ENCODE measurements at places on chromosomes 7 and 10. TPM values are rescaled to one million over a fixed set of nuclear protein-coding genes. Genes with fewer than 3 reads are reported as not detected.

DNA sequence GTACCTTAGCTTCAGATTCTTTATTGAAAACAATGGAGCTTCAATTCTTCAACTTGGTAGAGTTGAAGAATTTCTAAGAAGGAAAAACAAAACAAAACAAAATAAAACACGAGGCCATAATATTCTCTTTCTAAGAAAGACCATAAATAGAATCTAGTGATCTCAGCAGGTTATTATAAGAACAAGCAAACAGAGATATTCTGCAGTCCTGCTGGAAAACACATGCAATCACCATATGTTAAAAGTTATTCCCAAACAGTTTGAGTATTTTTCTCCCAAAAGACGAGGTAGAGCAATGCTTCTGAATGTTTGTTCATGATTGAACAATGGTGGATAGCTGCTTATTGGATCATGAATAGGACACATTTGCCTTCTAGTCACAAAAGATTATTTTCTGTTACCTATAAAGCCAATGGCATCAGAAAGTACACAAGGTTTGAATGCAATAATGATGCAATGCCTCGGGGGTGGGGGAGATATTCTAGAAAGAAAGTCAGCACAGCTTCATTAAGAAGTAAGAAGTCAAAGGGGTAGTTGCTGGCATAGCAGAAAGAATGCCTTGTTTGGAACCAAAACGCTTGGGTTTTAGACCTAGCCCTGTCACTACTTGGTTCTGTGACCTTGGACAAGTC, 59.3 kb downstream of the CREB3L2 start:
- DNase-seq = no peak

- DNase-seq = no peak
Observed at GRCh38 chr7:169276-170172, 22.8 kb upstream of the FAM20C start.

GRCh38 chr10:78759456-78760120, 309.2 kb upstream of the ZMIZ1 start:
- DNase-seq = no peak

DNA sequence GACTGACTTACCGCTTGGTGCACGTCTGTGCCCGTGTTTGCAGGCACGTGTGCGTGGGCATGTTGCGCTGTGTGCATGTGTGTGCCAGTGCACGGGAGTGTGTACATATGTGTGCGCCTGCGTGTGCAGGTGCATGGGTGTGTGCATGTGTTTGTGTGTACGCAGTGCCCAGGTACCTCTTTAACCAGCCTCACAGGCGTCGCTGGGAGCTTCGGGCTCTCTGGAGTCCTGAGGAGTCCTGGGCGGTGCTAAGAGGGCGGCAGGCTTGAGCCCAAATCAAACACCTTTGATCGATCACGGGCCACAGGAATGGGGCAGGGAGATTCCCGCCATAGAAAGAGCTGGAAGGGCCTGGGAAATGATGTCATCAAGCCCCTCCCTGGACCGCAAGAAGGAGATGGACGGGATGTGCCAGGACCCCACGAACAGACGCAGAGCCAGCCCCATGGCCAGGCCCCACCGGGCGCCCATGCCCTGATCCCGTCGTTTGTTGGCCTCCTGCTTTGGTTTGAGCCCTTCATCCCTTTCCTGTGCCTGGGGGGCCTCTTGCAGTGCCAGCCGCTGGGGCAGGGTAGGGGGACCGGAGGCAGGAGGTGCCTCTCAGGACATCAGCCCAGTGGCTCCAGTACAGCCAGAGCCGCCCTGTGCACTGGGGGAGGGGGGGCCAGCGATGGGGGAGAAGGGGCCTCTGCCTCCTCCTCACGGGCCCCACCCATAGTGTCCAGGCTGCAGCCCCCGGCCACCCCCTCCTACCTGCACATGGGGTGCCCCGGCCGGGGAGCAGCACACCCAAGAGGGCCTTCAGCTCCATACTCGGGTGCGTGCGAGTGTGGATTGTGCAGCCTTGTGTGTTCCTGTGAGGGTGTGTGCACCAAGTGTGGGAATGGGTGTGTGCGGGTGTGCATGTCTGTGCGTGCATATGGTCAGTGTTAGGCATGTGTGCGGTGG, 5.8 kb downstream of the KNDC1 start:
- DNase-seq = no peak

DNA sequence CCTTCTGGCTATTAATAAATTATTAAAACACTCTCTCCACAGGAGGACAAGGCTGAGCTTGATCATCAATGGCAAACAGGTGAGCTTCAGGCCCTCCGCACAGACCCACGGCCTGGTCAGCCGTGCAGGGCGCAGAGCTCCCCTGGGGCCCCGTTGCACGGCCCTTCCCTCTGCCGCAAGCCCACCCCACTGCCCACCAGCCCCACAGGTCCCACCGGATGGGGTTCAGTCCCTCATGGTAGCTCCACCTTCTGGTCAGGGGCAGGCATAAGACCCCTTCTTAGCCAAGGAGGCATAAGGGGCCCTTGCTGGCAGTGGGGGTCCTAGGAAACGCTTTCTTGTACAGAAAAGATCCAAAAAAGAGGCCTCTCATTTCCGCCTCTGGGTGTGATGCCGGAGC, 84.6 kb downstream of the MAD1L1 start:
- DNase-seq = no peak

- DNase-seq = no peak
Observed at GRCh38 chr10:111473361-111473760, 396.5 kb downstream of the ADRA2A start.

DNA sequence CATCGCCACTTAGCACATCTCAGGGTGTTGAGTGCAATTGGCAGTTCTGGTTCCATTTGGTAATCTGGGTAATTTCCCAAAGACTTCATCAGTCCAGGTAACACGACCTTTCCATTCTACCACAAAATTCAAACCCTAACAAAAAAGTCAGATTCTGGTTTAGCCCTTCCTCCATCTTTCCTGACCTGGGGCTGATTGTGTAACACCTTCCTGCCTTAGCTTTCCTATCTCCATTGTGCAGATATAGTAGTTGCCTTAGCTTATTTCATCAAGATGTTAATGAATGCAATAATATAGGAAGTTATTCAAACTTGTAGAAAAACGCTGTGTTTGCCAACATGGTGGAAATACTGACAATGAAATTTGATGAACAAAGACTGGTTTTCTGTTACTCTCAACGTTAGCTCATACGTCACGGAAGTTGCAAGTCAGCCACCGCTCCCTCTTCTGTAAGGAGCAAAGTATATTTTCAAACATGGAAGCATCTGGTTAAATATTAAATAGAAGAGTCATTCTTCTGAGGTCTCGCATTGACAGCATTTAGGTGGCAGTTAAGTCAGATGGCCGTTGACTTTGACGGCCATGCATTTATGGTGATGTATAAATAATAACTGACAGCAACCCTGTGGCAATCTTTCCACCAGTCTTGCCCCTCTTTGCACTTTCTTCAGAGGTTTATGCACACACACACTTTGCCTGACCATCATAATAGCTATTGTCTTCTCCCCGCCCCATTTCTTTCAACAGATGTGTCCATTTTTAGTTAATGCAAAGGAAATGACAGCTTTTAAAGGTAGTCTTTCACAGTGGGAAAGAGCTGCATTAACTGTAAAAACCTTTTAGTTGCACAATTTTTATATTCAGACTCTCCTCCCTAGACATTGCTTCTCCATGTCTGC, 205.1 kb upstream of the BMPER start:
- DNase-seq = no peak

DNA sequence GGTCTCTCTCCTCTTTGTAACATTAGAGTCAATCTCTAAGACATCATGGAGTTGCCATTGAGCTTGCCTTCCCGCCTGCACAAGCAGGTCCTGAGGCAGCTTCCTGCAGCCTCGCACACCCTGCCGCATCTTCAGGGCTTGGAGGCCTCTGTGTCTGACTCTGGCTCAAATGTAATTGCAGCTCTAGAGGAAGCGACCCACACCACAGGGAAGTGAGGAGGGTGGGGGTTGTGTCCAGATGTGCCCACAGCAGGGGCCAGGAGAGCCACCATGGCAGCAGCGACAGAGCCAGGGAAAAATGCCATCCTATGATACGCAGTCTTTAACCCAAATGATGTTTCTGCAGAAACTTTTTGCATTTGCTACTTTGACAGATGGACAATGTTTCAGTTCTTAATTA, 216.0 kb upstream of the ZNF32 start:
- no peak for DNase-seq

- no peak for DNase-seq
Observed at GRCh38 chr7:96548664-96549063, 161.0 kb downstream of the SEM1 start.

DNA sequence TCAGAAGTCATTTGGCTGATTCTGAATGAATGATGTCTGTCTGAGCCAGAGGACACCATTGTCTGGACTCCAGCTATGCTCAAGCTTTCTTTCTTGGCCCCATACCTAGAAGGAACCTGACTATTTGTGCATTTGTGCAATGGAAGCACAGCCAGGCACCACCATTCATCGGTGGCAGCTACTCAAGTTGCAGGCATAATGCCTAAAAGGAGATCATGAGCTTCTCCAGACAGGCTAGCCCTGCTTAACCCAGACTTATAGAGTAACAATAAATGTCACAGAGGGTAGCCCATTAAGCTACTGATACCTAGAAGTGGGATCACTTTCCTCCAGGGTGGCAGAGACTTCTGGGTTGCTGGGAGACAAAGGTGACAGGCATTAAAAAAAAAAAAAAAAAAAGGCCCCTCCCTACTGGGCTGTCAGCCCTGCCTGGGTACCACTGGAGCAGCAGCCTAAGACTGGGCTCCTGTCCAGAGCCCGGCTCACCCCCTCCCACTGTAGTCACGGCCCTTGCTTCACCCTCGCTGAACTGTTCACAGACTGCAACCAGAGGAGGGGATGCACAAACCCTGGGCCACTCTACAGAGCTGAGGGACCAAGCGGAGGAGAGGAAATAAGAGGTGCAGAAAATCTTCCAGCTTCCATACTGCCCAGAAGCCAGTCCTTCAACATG, 75.4 kb upstream of the ATP6V0A4 start:
- DNase-seq = no peak

DNA sequence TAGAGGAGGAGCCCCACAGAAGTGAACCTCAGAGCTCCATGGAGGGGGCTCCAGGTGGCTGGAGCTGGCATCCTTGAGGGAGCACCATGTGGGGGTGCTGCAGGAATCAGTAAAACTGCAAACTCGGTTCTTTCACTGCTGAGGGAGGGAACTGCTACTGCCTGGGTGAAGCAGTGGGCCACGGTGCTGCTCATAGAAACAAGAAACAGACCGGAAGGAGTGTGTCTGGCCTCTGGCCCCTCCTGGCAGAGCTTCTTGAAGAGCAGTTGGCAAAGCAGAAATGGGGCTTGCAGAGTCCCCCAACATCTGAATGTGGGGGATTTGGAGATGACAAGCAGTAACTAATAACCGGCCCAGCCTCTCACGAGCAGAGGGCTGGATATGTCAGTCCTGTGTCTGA, 23.8 kb downstream of the TACC2 start:
- DNase-seq = no peak

DNA sequence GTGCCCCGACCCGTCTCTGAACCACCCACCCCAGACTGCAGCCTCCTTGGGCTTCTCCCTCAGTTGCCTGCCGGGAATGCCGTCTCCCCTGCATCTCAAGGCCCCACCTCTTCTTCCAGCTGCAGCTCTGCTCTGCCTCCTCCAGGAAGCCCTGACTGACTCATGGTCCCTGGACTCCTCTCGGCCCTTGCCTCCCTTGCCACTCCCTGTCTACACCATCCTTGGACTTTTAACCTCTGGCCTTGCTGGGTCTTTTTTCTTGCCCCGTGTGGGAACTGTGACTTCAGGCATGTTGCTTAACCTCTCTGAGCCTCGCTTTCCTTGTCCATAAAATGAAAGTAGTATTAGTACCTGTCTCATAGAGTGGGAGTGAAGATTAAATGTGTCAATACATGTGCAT, 56.3 kb downstream of the C10orf105 start:
- no peak for DNase-seq

GRCh38 chr7:140671966-140672365, 779 bp upstream of the ADCK2 start:
- DNase-seq = no peak

GRCh38 chr10:21510241-21511094, 15.0 kb downstream of the SKIDA1 start:
- no peak for DNase-seq

- DNase-seq = no peak
Observed at GRCh38 chr7:150428671-150429451, 21.6 kb upstream of the GIMAP8 start.

DNA sequence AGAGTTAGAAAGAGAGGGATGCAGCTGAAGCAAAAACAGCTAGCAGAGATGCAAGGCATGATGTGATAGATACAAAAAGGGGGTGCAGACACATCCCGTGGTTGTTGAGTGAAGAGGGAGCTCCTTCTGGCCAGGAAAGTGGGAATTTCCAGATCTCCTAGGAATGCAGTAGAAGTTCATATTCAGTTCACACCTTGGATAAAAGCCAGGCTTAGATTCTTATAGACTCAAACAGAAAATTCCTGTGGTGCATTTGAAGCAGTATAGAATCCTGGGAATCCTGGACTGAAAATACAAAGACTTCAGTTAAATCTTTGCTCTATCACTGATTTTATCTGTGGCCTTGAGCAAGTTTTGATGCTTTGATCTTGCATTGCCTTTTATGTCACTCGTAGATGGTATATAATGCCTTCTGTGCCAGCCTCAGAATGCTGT, 33.9 kb downstream of the SGPL1 start:
- DNase-seq = no peak

GRCh38 chr10:102246261-102246660, 929 bp downstream of the GBF1 start:
- no peak for DNase-seq

- DNase-seq = peak; percentile 59
Observed at GRCh38 chr7:158814637-158815036, 14.7 kb downstream of the ESYT2 start.

DNA sequence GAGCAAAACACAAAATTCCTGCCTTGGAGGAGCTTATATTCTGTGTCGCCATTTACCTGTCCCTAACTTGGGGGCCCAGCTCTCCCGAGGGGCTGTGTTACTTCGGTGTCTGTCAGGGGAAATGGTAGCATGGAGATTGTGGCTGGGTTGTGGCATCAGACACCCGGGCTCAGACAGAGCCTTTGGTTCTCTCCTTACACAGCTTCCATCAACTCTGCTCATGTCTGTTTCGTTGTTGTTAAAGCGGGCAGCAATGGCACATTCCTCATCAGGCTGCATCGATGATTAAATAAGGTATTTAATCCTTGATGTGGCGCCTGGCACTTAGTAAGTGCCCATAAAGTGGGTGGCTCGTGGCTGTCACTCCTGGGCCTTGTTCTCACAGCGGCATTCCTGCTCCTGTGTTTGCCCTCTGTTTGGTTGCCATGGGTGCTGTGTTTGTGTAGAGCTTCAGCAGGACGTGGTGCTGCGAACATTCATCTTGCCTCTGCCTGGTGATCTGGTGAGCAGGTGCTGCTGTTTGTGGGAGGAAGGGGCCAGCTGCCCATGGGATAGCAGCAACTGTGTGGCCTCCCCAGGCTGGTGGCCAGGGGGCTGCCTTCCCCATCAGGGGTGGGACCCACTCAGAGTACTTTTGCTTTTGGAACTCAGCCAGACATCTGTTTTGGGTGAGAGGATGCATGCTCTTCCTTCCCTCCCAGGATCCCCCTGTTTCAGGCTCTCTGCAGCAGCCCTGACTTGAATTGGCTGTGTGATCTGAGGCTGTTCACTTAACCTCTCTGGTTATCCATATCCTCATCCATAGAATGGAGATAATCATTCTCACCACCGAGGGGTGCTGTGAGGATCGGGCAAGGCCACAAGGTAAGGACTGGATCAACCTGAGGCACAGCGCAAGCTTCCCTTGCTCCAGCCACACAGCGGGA, 207.2 kb upstream of the SVIL start:
- no peak for DNase-seq

GRCh38 chr10:115129752-115130151, 36.6 kb downstream of the ATRNL1 start:
- no peak for DNase-seq

GRCh38 chr10:86734207-86734988, 22.0 kb upstream of the BMPR1A start:
- DNase-seq = no peak

MMD2 gene
- not detected for total RNA-seq

Data from CD8-positive, alpha-beta memory T cell (primary cell).